ENCODE measurements at places on chromosomes 12 and 14.
A peak's percentile ranks its signal among the peaks of the same experiment; 100 is the strongest.

DNA sequence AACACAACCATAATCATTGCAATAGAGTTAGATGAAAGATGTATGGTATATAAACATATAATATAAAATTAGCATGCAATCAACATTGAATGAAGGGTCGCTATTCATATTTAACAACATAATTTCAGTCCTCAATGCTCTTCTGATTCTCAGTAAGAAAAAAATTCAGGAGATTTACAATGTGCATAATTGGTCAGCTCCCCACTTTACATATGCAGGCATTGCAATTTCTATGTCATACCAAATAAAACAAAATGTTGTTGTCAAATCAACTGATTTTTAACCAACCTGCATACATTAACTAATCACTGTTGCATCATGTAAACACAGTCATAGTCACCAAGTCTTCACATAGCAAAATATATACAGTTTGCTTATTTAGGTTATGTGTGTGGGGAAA is 5.2 kb upstream of the SLCO1A2 start:
- no peak for DNase-seq

DNA sequence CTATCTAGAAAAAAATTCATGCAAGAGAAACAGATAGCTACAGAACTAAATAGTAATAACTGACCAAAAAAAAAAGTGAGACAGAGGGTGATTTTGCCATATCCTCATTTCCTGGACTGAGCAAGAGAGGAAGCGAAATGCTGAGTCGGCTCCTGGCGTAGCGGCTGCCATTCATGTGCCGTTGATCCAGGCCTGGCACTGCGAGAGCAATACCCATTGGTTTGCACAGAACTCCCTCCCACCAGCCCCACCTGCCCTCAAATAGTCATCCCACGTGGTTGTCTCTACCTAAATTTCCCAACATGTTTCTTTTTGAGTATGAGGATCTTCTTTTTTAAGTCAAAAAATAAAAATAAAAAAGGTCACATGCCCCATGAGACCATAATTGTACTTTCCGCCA is 9.4 kb upstream of the WNT5B start:
- no peak for DNase-seq

DNA sequence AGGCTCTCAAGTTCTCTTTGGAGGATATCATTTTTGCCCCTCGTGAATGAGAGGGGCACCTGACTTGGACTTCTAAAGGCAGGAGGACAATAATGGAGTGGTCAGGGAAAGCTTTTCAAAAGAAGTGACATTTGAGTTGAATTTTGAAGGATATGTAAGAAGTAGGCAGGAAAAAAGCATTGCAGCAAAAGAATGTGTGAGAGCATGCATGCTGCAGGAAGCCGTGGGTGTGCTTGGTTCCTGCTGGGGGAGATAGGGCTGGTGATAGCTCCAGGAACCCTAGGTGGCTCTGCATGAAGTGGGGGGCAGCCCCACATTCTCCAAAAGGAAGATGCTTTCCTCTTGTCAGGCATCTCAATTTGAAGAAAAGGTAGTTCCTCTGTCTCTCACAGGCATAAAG is 23.1 kb downstream of the ACVR1B start:
- DNase-seq: no peak

DNA sequence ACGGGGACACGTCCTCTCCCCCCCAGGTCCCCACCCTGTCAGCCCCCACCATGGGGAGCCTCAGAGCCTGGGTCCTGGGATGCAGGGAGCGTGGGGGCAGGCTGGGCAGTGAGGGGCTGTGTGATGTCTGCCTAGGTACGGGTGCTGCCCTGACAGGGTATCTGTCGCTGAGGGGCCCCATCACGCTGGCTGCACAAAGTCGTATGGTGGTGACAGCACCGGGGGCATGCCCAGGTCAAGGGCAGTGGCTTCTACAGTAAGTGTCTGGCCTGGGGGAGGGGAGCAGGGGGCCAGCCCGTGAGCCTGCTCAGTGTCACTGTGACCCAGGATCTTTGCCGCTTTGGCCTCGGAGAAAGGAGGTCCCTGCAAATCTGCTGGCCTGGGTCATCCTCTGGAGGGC is 23.3 kb downstream of the PAPLN start:
- DNase-seq: no peak

- DNase-seq: no peak
These were observed 623.2 kb downstream of the CCER1 start for GRCh38 chr12:90331821-90332220.

- no peak for DNase-seq
These were observed 89.2 kb downstream of the NTS start for GRCh38 chr12:85963326-85963725.

DNA sequence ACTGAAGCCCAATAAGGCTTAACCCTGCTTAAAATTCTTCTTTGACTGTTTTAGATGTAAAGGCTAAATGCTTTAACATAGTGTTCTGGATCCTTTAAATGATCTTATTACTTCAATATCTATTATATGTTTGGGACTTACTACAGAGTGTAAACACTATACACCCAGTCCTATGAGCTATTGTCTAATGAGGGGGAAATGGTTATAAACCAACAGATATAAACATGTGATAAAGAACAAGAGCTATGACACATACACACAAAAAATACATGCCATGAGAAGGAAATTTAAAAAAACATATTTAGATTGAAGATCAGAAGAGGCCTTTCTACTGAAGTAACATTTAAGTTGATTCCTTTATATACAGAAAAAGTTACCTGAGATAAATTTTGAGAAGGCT is 505.1 kb downstream of the FOXG1 start:
- DNase-seq: no peak

GRCh38 chr12:6083601-6084000 is 40.9 kb downstream of the VWF start:
- no peak for DNase-seq

- no peak for DNase-seq
These were observed 43.4 kb downstream of the SMIM41 start for GRCh38 chr12:52122904-52123303.

- DNase-seq: no peak
These were observed 1109.2 kb downstream of the FLRT2 start for GRCh38 chr14:86639146-86639545.

- DNase-seq: no peak
These were observed 1212.0 kb downstream of the GALC start for GRCh38 chr14:86780876-86781510.

- peak; percentile 49 for DNase-seq
These were observed 29.0 kb downstream of the WBP11 start for GRCh38 chr12:14774074-14774905.

- no peak for DNase-seq
These were observed 20.2 kb upstream of the CHGA start for GRCh38 chr14:92902726-92903125.

DNA sequence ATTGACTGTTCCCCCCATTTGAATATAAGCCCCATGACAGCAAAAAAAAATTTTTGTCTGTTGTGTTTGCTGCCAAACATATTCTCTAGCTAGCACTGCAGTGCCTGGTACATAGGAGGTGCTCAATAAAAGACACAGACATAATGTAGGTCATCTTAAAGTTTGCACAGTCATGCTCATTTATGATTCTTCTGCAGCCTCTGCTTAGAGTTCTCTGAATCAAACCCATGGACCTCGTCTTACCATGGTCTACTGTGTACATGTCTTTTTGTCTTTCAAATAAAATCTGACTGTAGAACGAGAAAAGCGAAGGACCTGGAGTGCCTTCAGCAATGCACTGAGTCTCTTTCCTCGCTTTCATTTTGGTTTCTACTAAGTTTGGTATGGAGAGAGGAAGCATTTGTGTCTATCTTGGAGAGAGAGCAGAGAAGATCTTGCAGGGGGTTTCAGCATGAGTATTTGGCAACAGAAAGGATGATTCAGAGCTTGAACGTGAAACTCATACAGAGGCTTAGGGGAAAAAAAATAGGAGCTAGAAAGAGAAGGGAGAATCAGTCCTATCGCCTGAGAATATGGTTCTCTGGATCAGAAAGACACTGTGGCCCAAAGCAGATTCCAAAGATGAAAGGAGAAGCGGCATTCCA is 38.8 kb upstream of the TMCC3 start:
- no peak for DNase-seq

DNA sequence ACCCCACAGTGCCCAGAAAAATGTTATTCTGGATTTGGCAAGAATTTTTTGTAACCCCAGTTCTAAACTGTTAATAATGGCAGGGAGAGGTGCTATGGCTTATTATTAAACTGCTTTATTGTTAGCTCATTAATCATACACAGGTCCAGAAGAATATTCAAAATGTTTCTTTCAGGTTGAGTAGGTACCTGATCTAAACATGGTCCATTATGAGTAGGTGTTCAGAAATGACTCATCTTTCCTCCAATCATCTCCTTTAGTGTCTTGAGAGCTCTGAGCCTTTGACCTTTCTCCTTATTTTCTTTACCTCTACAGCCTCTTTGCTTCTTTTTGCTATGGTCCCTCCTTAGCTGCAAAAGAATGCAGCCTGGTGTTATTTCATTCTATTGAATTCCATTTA is 211.0 kb upstream of the GARIN6 start:
- DNase-seq: no peak

GRCh38 chr12:6041891-6042290 is 82.6 kb downstream of the VWF start:
- no peak for DNase-seq

DNA sequence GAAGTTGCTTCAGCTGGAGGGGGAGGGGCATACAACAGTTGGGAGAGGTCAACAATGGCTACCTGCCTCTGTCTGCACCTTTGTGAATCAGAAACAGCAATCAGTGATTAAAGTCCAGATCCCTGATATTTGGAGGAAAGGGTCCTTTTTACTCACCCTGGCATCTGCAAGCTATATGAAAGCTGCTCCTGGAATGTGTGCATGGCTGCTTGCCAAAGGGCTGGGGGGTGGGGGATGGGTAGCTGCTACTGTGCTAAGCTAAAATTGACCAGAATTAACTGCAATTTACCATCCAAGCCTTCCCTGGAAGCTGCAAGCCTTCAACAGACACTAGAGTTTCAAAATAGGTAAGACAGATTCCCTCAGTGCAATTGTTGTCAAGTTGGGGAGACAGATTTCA is 13.5 kb upstream of the GTF2A1 start:
- DNase-seq: no peak

DNA sequence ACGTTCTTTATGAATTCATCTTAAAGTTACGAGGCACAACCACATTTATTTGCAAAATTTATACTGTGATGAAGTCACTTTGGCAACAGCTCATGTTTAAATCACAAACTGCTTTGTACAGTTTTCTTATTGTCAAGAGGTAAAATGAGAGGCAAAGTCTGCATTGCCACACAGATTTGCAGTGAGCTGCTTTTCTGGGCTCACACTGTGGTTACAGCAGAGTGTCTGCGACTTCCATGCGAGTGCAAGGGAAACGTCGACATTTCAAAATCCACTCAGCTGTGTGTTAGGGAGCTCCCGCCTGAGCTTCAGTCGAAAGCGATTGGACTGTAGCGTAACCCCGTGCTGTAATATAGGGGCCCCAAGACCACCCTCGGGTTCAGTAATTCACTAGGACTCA is 13.0 kb downstream of the MTA1 start:
- no peak for DNase-seq

DNA sequence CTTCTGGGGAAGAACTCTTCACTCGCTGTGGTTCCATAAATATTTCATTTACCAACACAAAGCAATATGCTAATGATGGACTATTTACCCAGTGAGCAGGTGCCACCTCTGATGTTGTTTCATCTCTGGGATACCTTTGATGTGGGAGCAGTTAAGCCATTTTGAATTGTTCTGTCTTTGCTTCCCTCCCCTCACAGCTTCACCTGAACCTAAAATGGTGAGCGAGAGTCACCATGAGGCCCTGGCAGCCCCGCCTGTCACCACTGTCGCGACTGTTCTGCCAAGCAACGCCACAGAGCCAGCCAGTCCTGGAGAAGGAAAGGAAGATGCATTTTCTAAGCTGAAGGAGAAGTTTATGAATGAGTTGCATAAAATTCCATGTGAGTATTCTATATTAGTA is 352.7 kb downstream of the SYT1 start:
- DNase-seq: no peak

GRCh38 chr12:46370792-46371717 is 1.5 kb downstream of the SLC38A2 start:
- peak; percentile 92 for DNase-seq

DNA sequence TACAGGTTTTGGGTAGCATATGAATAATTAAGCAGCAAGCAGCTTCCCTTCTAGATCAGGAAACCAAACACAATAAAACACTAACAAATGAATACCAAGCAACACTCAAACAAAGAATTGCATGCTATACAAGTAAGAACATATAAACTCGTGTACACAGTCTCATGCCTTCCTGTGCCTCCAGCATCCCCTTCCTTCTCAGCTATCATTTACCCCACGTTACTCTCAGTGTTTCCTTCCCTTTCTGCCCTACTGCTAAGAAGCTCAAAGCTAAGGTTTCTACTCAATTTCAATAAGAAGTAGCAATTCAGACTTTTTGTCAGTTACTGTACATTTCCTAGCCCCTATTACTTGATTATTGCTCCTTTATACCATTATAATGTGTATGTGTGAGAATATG is 81.0 kb downstream of the DUSP16 start:
- DNase-seq: no peak

DNA sequence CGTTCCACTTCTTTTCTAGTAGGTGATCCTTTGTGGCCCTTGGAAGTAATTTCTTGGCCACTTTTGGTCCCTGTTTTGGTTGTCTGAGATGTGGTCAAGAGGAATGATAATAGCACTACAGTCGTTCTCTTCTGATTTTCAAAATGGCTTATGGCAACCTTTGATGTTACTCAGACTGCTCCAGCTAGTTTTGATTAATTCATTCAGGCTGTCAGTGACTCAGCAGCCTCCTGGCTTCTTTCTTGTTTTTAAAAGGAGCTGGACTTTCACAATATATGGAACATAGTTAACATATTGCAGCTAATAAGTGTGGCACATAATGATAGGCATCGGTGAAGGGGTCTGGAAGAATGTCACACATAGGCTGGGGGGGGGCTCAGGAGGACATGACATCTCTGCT is 47.3 kb downstream of the WDR20 start:
- DNase-seq: no peak

GRCh38 chr14:55645845-55646832 is 66.1 kb downstream of the KTN1 start:
- no peak for DNase-seq

DNA sequence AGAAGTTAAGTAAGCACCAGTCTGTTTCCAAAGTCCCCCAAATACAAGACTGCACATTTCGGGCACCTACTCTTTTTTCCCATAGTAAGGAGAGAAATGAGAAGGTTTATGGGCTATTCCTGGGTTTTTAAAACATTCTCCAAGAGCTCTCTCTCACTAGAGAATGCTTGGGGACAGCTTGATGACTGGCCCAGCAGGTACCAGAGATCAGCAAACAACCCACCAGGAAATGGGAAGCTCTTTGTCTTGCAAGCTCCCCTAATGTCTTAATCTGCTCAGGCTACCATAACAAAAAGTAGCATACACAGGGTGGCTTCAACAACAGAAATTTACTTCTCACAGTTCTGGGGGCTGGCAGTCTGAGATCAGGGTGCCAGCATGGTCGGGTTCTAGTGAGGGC is 41.8 kb upstream of the CRY1 start:
- DNase-seq: no peak

DNA sequence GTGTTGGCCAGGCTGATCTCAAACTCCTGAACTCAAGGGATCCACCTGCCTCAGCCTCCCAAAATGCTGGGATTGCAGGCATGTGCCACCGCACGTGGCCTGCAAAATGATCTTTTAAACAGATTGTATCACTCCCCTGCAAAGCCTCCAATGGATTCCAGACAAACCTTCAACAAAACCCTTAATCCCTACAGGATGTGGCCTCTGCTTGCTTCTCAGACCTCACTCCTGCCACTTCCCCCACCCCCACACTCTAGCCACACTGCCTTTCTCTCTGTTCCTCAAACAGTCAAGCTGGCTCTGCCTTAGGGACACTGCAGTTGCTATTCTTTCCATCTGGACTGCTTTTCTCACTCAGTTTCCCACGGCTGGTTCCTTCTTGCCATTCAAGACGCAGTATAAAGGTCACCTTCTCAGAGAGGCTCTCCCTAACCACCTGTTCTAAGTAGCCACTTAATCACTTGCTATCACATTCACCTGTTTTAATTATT is 47.3 kb upstream of the TMED10 start:
- DNase-seq: no peak
